IPS DF 6.9 (cell line): ENCODE measurements at places on chromosomes 6 and 20.

DNA sequence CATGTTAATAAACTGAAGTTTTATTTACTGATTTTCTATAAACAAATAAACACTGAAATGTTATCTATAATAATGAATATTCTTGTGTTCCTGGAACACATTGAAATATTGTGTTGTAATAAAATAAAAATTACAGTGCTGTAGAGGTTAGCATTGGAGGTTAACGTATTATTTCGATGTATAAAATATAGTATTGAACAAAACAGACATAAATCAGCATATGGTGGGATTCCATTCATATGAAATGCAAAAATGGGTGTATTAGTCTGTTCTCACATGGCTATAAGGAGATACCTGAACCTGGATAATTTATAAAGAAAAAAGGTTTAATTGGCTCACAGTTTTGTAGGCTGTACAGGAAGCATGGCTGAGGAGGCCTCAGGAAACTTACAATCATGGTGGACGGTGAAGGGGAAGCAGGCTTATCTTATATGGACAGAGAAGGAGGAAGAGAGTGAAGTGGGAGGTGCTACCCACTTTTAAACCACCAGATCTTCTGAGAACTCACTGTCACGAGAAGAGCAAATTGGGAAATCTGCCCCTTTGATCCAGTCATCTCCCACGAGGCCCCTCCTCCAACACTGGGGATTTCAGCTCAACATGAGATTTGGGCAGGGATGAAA is 24.6 kb upstream of the BMP6 start:
- no peak for DNase-seq

GRCh38 chr6:53699462-53699861 is 33.9 kb upstream of the KLHL31 start:
- DNase-seq, result no peak

DNA sequence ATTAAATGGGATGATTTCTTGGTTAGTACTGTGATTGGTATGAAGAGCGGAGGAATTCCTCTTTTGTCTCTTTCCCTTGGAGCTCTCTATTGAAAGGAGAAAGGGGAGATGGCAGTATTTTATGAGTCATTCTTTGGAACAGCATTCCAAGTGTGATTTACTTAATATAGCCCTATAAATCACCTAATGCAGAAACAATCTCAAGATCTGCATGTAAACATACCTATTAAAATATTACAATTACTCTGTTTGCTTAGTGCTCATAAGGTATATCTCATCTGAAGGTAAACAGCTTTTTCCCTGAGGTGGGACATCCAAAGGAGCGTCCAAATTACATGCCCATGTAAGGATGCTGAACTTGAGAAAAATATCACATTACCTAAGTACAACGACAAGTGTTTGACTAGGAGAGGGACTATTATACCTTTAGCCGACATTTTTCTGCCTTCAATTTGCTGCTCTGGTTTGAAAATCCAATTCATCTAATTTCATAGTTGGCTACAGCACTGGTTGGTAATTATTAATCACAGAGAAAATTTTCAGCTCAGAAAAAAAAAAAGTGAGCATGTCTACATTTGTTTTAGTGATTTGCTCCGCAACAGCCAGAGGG is 229.0 kb downstream of the FOXC1 start:
- no peak for DNase-seq

DNA sequence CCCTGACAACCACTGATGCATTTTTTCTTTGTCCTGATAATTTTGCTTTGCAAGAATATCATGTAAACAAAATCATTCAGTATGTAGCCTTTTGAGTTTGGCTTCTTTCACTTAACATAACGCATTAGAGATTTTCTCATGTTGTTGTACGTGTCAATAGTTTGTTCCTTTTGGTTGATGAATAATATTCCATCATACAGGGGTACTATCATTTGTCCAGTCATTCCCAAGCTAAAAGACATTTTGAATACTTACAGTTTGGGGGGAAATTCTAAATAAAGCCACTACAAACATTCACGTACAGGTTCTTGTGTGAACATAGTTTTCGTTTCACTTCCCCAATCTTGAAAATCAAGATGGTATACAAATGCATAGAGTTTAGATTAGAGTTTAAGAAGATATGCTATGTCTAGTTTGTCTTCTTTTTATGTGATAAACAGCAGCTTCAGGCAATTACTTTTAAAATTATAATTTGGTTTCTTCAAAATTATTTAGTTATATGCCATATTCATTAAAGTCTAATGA is 5.2 kb downstream of the HAO1 start:
- DNase-seq, result no peak

DNA sequence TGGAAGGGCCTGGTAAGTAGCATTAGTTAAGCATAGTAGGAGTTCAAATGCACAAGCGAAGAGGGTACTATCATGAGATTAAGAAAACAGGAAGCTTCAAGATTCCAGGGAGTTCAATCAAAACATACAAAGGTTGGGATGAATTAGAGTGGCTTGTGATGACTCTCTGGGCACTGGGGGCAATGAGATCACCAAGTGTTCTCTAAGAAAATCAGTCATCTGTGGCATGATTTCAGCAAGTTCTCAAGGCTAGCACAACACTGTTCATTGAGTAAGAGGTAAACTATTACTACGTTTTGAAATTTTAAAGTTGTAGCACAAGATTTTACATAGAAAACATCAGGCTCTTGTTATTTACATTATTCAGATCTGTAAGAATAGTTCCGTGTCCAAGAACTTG is 139.7 kb upstream of the FLRT3 start:
- no peak for DNase-seq

DNA sequence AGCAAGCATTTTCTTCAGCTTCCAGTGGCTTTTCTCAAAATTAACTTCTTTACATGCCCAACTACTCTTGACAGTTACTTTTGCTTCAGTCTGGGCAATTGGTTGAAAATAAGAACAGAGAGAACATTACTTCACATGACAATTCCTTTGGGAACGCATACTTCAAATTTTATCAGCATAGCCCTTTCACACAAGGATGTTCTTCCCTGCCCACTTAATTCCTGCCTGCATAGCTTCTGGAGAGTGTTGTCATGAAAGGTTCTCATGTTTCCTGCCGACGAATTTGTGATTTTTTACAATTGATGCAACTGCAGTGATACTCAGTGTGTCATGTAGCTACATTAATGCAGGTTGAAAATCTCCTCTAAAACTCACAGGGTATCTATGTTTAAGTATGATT is 22.0 kb upstream of the SNRNP48 start:
- DNase-seq, result no peak

GRCh38 chr6:94955156-94955555 is 622.2 kb upstream of the MANEA start:
- no peak for DNase-seq
